Left ventricle myocardium inferior (tissue), 1 donor: ENCODE measurements at places on chromosomes 13 and 19.

GRCh38 chr19:33312065-33312464 lies 9.7 kb upstream of the CEBPA start:
- H3K27ac ChIP-seq: no peak overlapping the region
- H3K36me3 ChIP-seq: no peaks in the 10 kb centered on the region
- no peak for DNase-seq
- no peak overlapping the region for H3K4me3 ChIP-seq
- H3K27me3 ChIP-seq: peaks cover 81% of the 10 kb centered on the region

GRCh38 chr13:112968380-112968909 lies 569 bp upstream of the MCF2L start:
- peak overlapping the region; percentile 73 for H3K4me3 ChIP-seq
- DNase-seq: peak; percentile 55
- peaks cover 25% of the 10 kb centered on the region for H3K27me3 ChIP-seq
- no peaks in the 10 kb centered on the region for H3K36me3 ChIP-seq
- peak overlapping the region; percentile 88 for H3K27ac ChIP-seq
- H3K4me1 ChIP-seq: peaks cover 62% of the 10 kb centered on the region

GRCh38 chr19:29681422-29682235 lies 16.4 kb downstream of the PLEKHF1 start:
- no peak overlapping the region for H3K4me3 ChIP-seq
- H3K36me3 ChIP-seq: no peaks in the 10 kb centered on the region
- peaks cover 68% of the 10 kb centered on the region for H3K4me1 ChIP-seq
- H3K27me3 ChIP-seq: no peaks in the 10 kb centered on the region

DNA sequence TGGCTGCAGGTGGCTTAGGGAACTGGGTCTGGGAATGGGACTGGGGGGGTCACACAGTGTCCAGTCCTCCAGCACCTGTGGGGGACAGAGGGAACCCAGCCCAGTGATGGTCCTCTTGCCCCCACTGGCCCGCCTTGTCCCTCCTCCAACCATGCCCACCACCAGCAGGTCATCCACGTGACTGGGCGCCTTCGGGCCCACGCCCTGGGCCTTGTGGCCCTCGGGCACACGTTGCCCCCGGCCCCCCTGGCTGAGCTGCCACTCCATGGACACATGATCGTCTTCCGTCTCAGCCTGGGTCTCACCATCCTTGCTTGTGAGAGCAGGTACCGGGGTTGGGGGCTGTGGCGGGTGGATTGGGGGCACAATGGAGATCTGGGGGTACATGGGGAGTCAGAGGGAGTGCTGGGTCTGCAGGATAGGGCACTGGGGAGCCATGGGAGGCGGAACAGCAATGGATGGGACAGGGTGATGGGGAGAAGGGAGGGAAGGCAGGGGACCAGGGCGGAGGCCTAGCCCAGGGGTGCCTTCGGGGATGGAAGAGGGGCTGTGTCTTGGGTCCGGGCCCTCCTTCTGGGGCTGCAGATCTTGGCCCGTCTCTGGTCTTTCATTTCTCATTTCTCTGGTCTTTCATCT lies 9.1 kb downstream of the TMEM160 start:
- no peak overlapping the region for H3K4me3 ChIP-seq
- H3K4me1 ChIP-seq: peaks cover 15% of the 10 kb centered on the region
- H3K27me3 ChIP-seq: peaks cover 8% of the 10 kb centered on the region
- no peaks in the 10 kb centered on the region for H3K36me3 ChIP-seq
- no peak for DNase-seq

GRCh38 chr19:1304197-1304924 lies 18.7 kb downstream of the EFNA2 start:
- peaks cover 14% of the 10 kb centered on the region for H3K27me3 ChIP-seq
- H3K36me3 ChIP-seq: no peaks in the 10 kb centered on the region
- H3K27ac ChIP-seq: no peak overlapping the region
- no peak for DNase-seq
- H3K4me1 ChIP-seq: no peaks in the 10 kb centered on the region

DNA sequence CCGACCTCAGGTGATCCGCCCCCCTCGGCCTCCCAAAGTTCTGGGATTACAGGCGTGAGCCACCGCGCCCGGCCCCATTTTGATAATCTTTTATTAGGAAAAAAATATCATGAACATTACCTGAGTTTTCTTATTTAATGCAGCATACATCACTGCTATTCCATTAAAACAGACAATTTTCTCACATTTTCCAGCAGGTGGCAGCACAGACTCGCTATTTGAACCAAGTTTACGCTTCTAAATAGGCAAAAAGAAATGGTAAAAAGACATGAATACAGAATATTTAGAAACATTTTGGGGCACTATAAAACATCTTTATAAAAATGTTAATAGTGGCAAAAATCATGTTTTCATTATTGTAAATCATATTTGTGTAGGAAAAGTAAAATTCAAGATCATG lies 903.1 kb downstream of the SLITRK6 start:
- no peak overlapping the region for H3K4me3 ChIP-seq
- H3K4me1 ChIP-seq: no peaks in the 10 kb centered on the region
- no peaks in the 10 kb centered on the region for H3K36me3 ChIP-seq

- peak within 1 kb of the TSS; percentile 97 for H3K27ac ChIP-seq
- H3K4me1 ChIP-seq: peaks cover 55% of the 10 kb centered on the region
- H3K4me3 ChIP-seq: peak within 1 kb of the TSS; percentile 99
Observed at GRCh38 chr19:47514869-47515588, at the start of gene NAPA. Gene NAPA, minus strand, starts transcription at chr19:47515063. Its CDS starts 123 bp downstream, at chr19:47514940.

DNA sequence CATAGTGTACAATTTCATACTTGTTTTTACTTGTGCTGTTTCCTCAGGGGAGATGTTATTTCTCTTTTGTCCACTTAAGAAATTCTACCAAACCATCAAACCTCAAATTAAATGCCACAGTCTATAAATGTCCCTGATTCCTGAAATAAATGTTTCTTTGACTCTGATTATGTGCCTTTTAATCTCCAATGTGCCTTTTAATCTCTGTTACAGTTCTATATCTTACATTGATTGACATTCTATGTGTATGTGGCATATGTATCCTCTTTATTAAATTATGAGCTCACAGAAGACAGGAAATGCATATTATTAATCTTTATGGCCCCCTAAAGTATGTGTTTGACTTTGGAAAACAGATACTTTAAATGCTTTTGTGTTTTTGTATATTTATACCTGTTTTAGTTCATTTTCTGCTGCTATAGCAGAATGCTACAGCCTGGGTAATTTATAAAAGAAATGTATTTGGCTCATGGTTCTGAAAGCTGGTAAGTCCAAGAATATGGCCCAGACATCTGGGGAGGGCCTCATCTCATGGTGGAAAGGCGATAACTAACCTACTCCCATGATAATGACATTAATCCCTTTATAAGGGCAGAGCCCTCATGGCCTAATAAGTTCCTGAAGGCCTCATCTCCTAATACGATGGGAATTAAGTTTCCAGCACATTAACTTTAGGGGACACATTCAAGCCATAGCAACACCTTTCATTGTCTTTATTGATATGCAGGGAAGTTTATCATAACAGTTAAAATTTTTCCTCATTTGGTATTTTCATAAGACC lies 403.9 kb downstream of the LIG4 start:
- no peaks in the 10 kb centered on the region for H3K36me3 ChIP-seq
- no peak overlapping the region for H3K4me3 ChIP-seq
- DNase-seq: no peak

GRCh38 chr19:28475525-28475924 lies 737.4 kb downstream of the UQCRFS1 start:
- H3K27me3 ChIP-seq: peaks cover 33% of the 10 kb centered on the region

DNA sequence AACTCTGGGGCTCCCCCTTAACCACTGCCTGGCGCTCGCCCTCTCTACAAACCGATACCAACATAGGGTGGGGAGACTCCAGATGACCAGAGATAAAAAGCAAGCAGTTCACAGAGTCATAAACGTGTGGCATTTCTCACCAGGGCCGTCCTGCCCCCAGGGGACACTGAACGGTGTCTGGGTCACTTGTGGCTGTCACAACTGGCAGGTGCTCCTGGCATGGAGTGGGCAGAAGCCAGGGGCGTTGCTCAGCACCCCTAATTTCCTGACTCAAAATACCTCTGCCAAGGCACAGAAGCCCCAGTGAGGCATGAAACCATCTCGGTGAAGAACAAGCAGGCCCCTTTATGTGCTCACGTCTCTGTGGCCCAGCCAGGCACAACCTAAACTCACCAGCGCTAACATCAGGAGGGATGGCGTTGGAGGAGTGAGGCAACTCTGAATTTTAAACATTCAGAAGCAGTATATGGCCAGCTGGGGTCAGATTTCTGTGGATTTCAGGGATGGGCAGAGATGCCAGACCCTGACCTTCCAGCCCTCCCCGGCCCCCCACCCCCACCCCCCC lies 1.8 kb downstream of the PIP5K1C start:
- peak overlapping the region; percentile 93 for H3K27ac ChIP-seq
- H3K4me1 ChIP-seq: peaks cover 48% of the 10 kb centered on the region
- H3K4me3 ChIP-seq: peak overlapping the region; percentile 94
- DNase-seq: no peak
- H3K36me3 ChIP-seq: peaks cover 7% of the 10 kb centered on the region
- no peaks in the 10 kb centered on the region for H3K27me3 ChIP-seq

DNA sequence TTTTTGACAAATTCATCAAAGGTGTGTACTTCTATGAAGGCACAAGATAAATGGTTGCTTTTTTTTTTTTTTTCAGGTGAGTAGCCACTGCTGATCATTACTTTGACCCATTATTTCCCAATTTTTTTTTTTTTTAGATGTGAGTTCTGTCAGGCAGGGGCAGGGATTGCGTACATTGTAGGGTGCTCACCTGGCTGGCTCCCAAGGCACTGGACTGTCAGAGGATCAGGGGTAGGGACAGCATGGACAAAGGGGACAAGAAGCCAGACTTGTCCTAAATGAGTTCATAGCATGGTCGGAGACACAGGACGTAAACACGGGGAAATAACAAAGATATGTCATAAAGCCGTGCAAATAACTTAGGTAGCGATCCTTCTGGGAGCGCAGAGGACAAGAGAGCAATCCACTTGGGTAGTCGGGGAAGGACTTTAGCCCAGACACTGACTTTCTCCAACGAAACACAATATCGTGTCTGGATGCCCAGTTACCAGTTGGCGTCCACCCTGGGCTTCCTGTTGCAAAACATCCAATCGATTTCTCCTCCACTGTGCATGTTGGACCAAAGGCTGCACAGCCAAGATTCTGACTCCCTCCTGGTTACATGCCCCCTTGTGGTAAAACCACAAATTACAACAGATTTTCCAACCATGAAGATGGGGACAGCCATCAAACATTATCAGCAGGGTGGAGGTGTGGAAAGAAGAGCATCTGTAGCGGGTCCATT lies 27.5 kb upstream of the KATNAL1 start:
- H3K27ac ChIP-seq: no peak overlapping the region
- no peaks in the 10 kb centered on the region for H3K36me3 ChIP-seq
- H3K27me3 ChIP-seq: no peaks in the 10 kb centered on the region
- peaks cover 16% of the 10 kb centered on the region for H3K4me1 ChIP-seq

- no peak overlapping the region for H3K4me3 ChIP-seq
- H3K27ac ChIP-seq: no peak overlapping the region
- peak; percentile 83 for DNase-seq
- H3K27me3 ChIP-seq: no peaks in the 10 kb centered on the region
- peaks cover 21% of the 10 kb centered on the region for H3K4me1 ChIP-seq
Observed at GRCh38 chr19:44800461-44800860, 8.4 kb upstream of the BCAM start.

- no peaks in the 10 kb centered on the region for H3K27me3 ChIP-seq
- no peak overlapping the region for H3K4me3 ChIP-seq
- H3K36me3 ChIP-seq: peaks cover 6% of the 10 kb centered on the region
- peaks cover 77% of the 10 kb centered on the region for H3K4me1 ChIP-seq
- DNase-seq: no peak
- peak overlapping the region; percentile 2 for H3K27ac ChIP-seq
Observed at GRCh38 chr13:45468635-45469034, 3.9 kb downstream of the COG3 start.
